ENCODE measurements at places on chromosomes 16 and 17. TPM values are rescaled to one million over a fixed set of nuclear protein-coding genes. Genes with fewer than 3 reads are reported as not detected.

Gene KRT25
- total RNA-seq: not detected

Gene SCNN1G
- not detected for total RNA-seq

Gene SP6
- 0.10 TPM for total RNA-seq

Gene ZG16B
- 2.6 TPM for total RNA-seq

Gene VMO1
- total RNA-seq: not detected

DNA sequence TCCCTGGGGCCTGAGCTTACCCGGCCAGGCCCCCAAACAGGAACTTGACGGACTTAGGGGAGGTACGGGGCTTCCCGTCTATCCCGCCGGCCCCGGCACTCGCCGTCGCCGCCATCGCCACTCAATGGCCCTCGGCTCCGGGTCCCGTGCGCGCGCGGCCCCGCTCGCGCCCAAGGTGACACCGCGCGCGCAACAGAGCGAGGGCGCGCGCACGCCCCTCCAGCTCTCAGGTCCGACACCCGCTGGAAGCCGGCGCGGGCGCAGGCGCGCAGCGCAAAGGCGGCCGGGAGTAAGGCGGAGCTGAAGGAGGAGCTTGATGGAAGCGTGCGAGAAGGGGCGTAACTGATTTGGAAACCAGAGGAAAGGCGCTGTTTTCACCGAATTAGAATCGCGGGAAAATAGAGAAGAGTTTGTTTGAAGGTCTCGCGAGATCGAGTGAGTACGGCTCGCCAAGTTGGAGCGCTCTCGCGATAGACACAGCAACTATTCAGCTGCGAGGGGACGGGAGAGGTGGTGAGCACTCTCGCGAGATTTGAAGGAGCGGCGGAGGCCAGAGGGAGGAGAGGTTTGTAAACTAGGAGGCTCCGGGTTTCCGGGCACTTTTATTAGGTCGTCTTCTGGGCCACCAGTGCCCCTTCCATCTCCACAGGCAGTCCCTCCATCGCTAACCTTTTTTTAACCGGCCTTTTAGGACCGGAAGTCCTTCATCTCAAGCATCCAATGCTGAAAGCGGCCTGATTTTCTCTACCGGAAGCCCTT, at the start of the genes RNF167 and SLC25A11:
Gene RNF167 (plus strand): TSS at position 473 of the 759 bp plus-strand sequence. CDS start 642 bp downstream, outside the sequence.
Gene SLC25A11 (minus strand): TSS at position 251 of the 759 bp plus-strand sequence. CDS start 136 bp downstream, at position 115.
- peaks cover 1% of the 10 kb centered on the region for H3K27me3 ChIP-seq
- peak; percentile 97 for DNase-seq
- H3K36me3 ChIP-seq: peaks cover 64% of the 10 kb centered on the region
- peaks cover 47% of the 10 kb centered on the region for H3K4me1 ChIP-seq

- H3K4me1 ChIP-seq: peaks cover 43% of the 10 kb centered on the region
- peaks cover 11% of the 10 kb centered on the region for H3K36me3 ChIP-seq
- H3K4me3 ChIP-seq: peak overlapping the region; percentile 84
- peak overlapping the region; percentile 76 for H3K27ac ChIP-seq
- H3K27me3 ChIP-seq: no peaks in the 10 kb centered on the region
- DNase-seq: peak; percentile 49
Observed at GRCh38 chr16:88570691-88571092, 489 bp downstream of the ZC3H18 start.

DNA sequence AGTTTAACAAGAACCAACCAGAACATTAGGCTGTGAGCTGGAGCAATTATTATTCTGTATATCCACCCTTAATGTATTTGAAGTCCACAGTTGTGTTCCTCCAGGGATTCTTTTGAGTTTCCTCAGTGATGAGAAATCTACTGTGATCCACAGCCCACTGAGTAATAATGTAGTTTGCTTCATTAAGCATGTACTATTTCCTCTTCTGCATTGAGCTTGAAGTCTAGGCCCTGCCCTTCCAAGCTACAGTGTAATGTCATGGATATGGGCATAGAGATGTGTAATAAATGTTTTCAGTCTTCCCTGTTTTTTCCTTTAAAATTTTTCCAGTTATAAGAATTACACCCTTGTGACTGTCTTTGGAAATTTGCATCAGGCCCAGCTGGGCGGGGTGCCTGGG, 36.4 kb upstream of the SLC12A3 start:
- H3K4me1 ChIP-seq: peaks cover 11% of the 10 kb centered on the region
- no peak overlapping the region for H3K27ac ChIP-seq
- no peaks in the 10 kb centered on the region for H3K27me3 ChIP-seq
- H3K4me3 ChIP-seq: no peak overlapping the region

GRCh38 chr17:79706931-79707850, 23.6 kb upstream of the ENPP7 start:
- no peak for DNase-seq
- H3K36me3 ChIP-seq: no peaks in the 10 kb centered on the region
- no peaks in the 10 kb centered on the region for H3K4me1 ChIP-seq
- no peak overlapping the region for H3K4me3 ChIP-seq
- peaks cover 4% of the 10 kb centered on the region for H3K27me3 ChIP-seq

DNA sequence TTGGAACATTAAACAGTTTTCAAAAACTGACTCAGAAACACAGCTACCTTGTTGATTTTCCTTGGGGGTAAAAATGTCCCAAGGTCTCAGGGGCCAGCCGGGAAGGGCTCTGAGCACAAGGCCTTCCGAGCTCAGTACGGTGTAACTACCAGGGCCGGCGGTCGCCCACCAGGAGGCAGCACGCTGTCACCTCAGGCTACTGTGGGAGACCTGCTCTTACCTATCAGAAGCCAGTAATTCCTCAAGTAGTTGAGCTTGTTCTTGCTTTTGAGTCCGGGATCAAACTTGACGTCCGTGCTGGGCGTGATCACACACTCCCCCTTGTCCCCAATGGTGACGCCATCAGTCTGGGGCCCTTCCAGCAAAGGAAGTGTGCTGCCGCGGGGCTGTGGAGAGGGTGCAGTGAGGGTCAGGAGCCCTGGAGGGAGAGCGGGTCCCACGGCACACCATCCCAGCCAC, 43.4 kb upstream of the ICAM2 start:
- peak overlapping the region; percentile 93 for H3K27ac ChIP-seq
- peaks cover 88% of the 10 kb centered on the region for H3K4me1 ChIP-seq
- H3K4me3 ChIP-seq: peak overlapping the region; percentile 64
- DNase-seq: peak; percentile 74
- H3K27me3 ChIP-seq: no peaks in the 10 kb centered on the region

- no peaks in the 10 kb centered on the region for H3K36me3 ChIP-seq
- H3K27me3 ChIP-seq: no peaks in the 10 kb centered on the region
- H3K4me1 ChIP-seq: no peaks in the 10 kb centered on the region
- H3K4me3 ChIP-seq: no peak overlapping the region
- H3K27ac ChIP-seq: no peak overlapping the region
Observed at GRCh38 chr17:73266796-73267195, 5.1 kb upstream of the CPSF4L start.

- peaks cover 7% of the 10 kb centered on the region for H3K4me1 ChIP-seq
- H3K4me3 ChIP-seq: no peak overlapping the region
- H3K27me3 ChIP-seq: no peaks in the 10 kb centered on the region
Observed at GRCh38 chr16:654034-654433, 4.9 kb downstream of the WDR90 start.

- no peaks in the 10 kb centered on the region for H3K4me1 ChIP-seq
- H3K27me3 ChIP-seq: no peaks in the 10 kb centered on the region
- H3K4me3 ChIP-seq: no peak overlapping the region
Observed at GRCh38 chr16:67489401-67490083, 6.2 kb upstream of the AGRP start.

DNA sequence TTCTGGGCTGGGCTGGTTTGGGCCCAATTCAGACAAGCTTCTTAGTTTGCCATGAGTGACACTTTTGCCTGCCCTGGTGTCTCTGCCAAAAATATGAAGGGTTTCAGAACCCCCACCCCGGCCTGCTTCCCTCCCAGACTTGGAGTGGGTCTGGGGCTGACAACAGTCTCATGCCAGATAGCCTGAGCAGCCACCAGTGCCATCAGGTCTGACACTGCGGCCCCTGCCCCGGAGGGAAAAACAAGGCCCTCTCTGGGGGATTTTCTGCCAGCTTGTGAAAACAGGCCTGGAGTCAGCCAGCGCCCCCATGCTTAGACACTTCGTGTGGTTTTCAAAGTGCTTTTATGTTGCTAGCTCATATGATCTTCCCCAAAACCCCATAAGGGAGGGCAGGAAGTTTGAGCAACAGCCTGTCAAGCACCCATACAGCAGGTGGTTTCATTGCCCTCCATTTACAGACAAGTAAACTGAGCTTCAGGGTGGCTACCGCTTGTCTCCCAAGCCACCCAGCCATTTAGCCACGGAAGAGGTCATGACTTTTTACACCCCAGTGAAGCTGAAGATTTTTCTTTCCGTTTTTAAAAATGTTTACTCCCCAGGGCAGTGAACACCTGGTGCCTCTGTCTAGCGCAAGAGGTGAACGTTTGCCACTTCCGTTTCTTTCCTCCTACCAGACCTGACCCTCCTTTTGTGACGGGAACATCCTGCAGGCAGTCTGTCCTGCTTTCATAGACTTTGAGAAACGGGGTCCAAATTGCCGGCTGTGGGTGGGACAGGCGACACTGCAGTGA, 300.6 kb downstream of the SEC14L1 start:
- H3K27ac ChIP-seq: peak overlapping the region; percentile 98
- peak overlapping the region; percentile 65 for H3K4me3 ChIP-seq
- peak; percentile 85 for DNase-seq
- peaks cover 2% of the 10 kb centered on the region for H3K36me3 ChIP-seq
- no peaks in the 10 kb centered on the region for H3K27me3 ChIP-seq
